ENCODE measurements at places on chromosomes 1 and 21. TPM values are rescaled to one million over a fixed set of nuclear protein-coding genes. Genes with fewer than 3 reads are reported as not detected.

UQCRHL gene
- total RNA-seq, result 1.0 TPM

DNA sequence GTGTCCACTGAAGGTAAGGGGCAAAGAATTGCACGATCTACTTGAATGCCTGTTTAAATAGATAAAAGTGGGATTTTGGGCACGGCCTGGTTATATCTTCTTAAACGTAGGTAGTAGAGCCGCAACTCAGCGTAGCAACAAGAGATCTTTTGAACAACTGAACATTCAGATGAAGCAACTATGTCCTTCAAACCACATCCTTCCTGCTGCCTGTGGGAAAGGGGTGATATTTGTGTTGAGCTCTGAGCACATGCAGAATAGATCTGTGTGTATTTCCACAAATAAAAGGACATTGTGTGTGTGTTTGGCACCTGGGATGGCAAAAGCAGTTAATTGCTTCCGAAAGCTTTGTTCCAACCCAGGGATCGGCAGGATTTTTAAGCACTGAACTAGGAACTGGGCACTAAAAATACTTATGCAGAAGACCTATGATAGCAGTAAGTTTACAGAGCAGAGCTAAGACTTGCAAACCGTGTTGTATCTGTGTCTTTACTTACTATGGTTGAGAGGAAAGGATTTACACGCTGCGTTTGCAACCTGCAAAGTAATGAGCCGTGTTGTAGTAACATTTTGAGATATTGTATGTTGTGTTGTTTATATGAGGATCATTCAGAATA lies 333.4 kb downstream of the CHRM3 start:
- H3K27ac ChIP-seq, result no peak overlapping the region
- no peaks in the 10 kb centered on the region for H3K27me3 ChIP-seq
- no peak for DNase-seq

DNA sequence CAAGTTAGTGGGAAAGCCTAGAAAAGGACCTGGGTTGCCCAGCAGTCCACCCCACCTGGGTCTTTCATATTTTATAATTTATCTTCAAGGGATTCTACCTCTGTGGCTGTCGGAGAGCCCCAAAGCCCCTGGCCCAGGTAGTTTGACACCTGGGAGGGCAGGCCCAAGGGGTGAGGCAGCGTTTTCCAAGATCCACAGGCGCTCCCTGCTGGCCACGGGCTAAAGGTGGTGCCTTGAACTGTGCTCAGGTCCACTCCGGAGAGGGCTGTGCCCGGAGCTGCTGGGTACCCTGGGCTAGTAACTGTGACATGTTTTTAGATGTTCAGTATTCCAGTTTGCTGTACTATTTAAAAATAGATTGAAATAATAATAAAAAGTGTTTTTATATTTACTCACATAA lies 37.2 kb upstream of the CRNN start:
- H3K4me1 ChIP-seq, result no peaks in the 10 kb centered on the region
- H3K27ac ChIP-seq, result no peak overlapping the region
- DNase-seq, result no peak

NEK2 gene
- 18.7 TPM for total RNA-seq

DNA sequence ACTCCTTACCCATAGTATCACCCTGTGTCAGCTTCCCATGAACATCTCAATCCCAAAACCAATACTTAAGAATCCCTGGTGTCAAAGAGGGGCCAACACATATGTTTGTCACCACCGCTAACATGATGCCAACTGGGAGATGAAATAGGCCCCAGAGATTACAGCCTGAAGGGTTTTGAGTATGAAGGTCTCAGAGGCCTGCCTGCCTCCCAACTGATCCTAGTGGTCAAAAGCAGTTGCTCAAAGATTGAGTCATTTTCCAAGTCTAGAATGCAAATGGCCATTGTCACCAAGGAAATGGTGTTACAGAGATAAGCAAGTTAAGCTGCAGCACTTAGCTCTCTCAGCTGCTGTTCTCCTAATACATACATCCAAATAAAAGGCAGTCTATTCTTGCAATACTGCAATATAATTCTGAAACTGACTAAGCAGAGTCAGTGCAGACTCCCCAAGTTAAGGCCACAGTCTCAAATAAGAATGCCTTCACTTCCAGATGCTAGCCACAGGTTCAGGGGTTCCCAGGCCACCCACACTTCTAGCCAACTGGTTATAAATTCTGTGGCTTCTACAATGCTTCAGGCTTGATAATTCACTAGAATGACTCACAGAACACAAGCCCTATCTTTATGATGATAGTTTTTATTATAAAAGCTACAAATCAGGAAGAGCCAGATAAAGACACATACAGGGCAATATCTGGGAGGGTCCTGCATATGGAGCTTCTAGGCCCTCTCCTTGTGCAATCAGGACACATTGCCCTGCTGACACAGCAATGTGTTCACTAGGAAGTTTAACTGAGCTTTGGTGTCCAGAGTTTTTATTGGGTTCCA lies 18.7 kb downstream of the DUSP10 start:
- H3K27ac ChIP-seq, result peak overlapping the region; percentile 77
- peak; percentile 79 for DNase-seq
- H3K4me1 ChIP-seq, result peaks cover 100% of the 10 kb centered on the region
- peaks cover 76% of the 10 kb centered on the region for H3K36me3 ChIP-seq
- peak overlapping the region; percentile 41 for H3K4me3 ChIP-seq

DNA sequence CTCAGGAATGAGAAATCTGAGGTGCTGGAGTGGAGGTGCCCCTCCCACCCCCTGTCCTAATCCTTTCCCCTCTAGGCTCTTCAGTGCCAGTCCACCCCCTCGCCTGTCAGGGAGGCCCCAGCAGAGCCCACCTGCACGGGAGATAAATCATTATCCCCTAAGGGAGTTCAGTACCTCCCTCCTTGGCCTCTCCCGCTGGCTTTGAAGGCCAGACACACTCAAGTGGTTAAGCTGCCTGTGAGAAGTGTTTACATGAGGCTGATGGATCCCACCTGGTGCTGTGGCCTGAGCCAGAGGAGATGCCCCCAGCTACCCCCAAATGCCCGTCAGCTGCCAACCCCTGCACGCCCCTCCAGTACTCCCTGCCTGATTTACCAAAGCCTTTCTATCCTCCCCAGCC lies 3.7 kb downstream of the RSPO1 start:
- peaks cover 75% of the 10 kb centered on the region for H3K27me3 ChIP-seq
- no peak for DNase-seq
- no peaks in the 10 kb centered on the region for H3K4me1 ChIP-seq
- no peak overlapping the region for H3K4me3 ChIP-seq
- no peak overlapping the region for H3K27ac ChIP-seq

GRCh38 chr21:46572850-46573249 lies 32.0 kb downstream of the S100B start:
- no peaks in the 10 kb centered on the region for H3K27me3 ChIP-seq
- no peak for DNase-seq
- H3K4me3 ChIP-seq, result no peak overlapping the region
- H3K4me1 ChIP-seq, result no peaks in the 10 kb centered on the region

- H3K4me1 ChIP-seq, result no peaks in the 10 kb centered on the region
- no peak overlapping the region for H3K4me3 ChIP-seq
- no peak overlapping the region for H3K27ac ChIP-seq
- no peaks in the 10 kb centered on the region for H3K36me3 ChIP-seq
- H3K27me3 ChIP-seq, result no peaks in the 10 kb centered on the region
These were observed 29.3 kb downstream of the TMEM200B start for GRCh38 chr1:29094433-29094832.

GRHL3 gene
- total RNA-seq, result not detected

F5 gene
- total RNA-seq, result not detected

GRCh38 chr21:38439957-38440356 lies 58.3 kb downstream of the ERG start:
- H3K4me1 ChIP-seq, result peaks cover 48% of the 10 kb centered on the region
- peaks cover 3% of the 10 kb centered on the region for H3K27me3 ChIP-seq
- no peak overlapping the region for H3K4me3 ChIP-seq
- H3K27ac ChIP-seq, result peak overlapping the region; percentile 86

HAO2 gene
- total RNA-seq, result not detected

DNA sequence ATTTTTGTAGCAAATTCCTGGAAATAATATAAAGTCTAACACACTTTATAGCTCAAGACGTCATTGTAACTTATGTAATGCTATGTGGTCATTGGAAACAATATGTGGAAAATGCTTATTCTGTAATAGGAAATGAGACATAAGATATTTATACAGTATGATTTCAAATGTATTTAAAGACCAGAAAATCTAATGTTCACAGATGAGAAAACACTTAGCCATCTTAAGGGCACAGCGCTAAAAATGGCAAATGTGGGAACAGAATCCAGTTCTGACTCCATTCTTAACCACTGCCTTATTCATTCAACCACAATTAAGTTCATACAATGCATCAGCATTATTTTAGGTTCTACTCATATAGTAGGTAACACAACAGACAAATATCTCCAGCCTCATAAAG lies 12.5 kb downstream of the CSDE1 start:
- H3K36me3 ChIP-seq, result peaks cover 72% of the 10 kb centered on the region
- DNase-seq, result peak; percentile 6
- no peak overlapping the region for H3K4me3 ChIP-seq
- peak overlapping the region; percentile 66 for H3K27ac ChIP-seq
- peaks cover 2% of the 10 kb centered on the region for H3K27me3 ChIP-seq
- H3K4me1 ChIP-seq, result peaks cover 49% of the 10 kb centered on the region

DNA sequence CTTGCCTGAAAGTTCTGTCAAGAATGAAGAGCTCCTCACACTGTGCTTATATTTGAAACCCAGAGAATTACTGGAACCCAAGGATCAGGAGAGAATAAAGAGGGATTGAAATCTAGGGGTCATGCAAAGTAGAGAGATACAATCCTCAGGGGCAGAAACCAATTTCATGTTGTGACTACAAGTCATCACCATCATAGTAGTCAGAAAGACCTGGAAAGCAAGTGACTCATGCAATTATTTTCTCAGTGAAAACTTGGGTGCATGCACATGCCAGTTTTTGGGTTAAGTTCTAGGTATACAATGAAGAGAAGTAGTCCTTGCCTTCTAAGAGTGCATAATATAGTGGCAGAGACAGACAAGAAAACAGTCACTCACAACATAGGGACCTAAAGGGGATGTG lies 210.0 kb downstream of the ZC3H11B start:
- peaks cover 2% of the 10 kb centered on the region for H3K27me3 ChIP-seq
- peaks cover 5% of the 10 kb centered on the region for H3K36me3 ChIP-seq
- no peak overlapping the region for H3K4me3 ChIP-seq
- DNase-seq, result no peak

DNA sequence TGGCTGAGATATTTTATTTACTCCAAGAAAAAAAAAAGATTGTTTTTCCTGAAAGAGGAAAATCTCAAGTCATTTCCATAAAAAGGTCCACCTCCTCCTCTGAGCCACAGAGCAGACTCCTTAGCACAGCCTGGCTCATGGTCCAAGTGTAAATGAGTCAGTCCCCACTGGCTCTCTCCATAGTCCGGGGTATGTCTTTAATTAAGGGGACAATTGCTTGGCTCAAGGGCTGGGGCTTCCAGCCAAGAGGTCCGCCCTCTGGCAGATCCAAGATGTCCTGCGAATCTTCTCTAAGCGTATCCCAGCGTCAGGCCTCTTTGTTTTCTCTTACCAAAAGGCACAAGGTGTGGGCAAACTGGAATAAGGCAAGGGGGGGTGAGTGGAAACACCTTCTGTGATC lies 33.3 kb downstream of the FOXD2 start:
- H3K4me1 ChIP-seq, result no peaks in the 10 kb centered on the region
- H3K4me3 ChIP-seq, result no peak overlapping the region
- no peak for DNase-seq

DNA sequence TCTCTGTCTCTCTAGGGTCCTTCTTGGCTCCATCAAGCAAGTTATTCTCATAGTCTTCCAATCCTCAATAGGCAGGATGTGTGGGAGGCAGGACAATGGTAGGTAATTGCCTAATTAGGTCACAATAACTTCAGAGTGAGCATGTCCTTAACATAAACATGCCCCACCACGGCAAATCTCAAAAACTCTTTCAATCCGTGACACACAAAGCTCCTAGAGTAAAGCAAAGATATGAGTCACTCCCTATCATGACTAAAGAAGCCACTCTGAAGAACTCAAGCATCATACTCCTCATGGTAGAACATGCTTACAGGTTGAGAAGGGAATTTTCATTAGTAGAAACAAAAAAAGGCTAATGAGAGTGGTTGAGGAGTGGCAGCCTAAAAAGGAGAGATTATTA lies 4.9 kb downstream of the HAO2 start:
- H3K4me3 ChIP-seq, result no peak overlapping the region
- DNase-seq, result peak; percentile 52
- peaks cover 19% of the 10 kb centered on the region for H3K27me3 ChIP-seq
- no peaks in the 10 kb centered on the region for H3K36me3 ChIP-seq
- H3K27ac ChIP-seq, result no peak overlapping the region
